ENCODE measurements at places on chromosomes 6 and 20. TPM values are rescaled to one million over a fixed set of nuclear protein-coding genes. Genes with fewer than 3 reads are reported as not detected.

Gene MCCD1
- not detected for total RNA-seq

Gene GJA1
- total RNA-seq: 57.3 TPM

Gene PRPH2
- not detected for total RNA-seq

Gene ANKRD66
- total RNA-seq: not detected

Gene FAM83C
- total RNA-seq: 0.06 TPM

Gene BFSP1
- total RNA-seq: 5.1 TPM

Gene CDSN
- 0.05 TPM for total RNA-seq

Gene ABHD16A
- total RNA-seq: 19.3 TPM

Gene CGA
- total RNA-seq: 0.23 TPM

Gene COL21A1
- 0.50 TPM for total RNA-seq

Gene F13A1
- total RNA-seq: not detected

Gene TRMT6
- total RNA-seq: 61.8 TPM

Gene PROCR
- 142 TPM for total RNA-seq

Gene SLC44A4
- total RNA-seq: not detected

Gene SRSF12
- total RNA-seq: 2.0 TPM

Gene C6orf52
- total RNA-seq: 1.6 TPM

Gene ITPA
- total RNA-seq: 131 TPM

Gene BPI
- not detected for total RNA-seq

Gene HLA-G
- total RNA-seq: not detected

Gene SIRPG
- total RNA-seq: not detected

Gene CASS4
- total RNA-seq: not detected

Gene PSMB1
- total RNA-seq: 252 TPM

Gene TBX18
- 14.9 TPM for total RNA-seq

Gene TENT5A
- 0.68 TPM for total RNA-seq

Gene PSORS1C2
- total RNA-seq: not detected

Gene EHMT2
- 29.0 TPM for total RNA-seq

Gene TRERF1
- total RNA-seq: 7.9 TPM

Gene DCBLD1
- 24.7 TPM for total RNA-seq

Gene SDC4
- total RNA-seq: 103 TPM

Gene PGC
- total RNA-seq: not detected

Gene SPATA25
- 0.53 TPM for total RNA-seq

Gene ZC2HC1B
- not detected for total RNA-seq
